ENCODE measurements at places on chromosomes 11 and 22. TPM values are rescaled to one million over a fixed set of nuclear protein-coding genes. Genes with fewer than 3 reads are reported as not detected.

EMID1 gene
- total RNA-seq, result 7.0 TPM

GRCh38 chr22:16963189-16963945 is 44.7 kb downstream of the GAB4 start:
- no peak for DNase-seq

DNA sequence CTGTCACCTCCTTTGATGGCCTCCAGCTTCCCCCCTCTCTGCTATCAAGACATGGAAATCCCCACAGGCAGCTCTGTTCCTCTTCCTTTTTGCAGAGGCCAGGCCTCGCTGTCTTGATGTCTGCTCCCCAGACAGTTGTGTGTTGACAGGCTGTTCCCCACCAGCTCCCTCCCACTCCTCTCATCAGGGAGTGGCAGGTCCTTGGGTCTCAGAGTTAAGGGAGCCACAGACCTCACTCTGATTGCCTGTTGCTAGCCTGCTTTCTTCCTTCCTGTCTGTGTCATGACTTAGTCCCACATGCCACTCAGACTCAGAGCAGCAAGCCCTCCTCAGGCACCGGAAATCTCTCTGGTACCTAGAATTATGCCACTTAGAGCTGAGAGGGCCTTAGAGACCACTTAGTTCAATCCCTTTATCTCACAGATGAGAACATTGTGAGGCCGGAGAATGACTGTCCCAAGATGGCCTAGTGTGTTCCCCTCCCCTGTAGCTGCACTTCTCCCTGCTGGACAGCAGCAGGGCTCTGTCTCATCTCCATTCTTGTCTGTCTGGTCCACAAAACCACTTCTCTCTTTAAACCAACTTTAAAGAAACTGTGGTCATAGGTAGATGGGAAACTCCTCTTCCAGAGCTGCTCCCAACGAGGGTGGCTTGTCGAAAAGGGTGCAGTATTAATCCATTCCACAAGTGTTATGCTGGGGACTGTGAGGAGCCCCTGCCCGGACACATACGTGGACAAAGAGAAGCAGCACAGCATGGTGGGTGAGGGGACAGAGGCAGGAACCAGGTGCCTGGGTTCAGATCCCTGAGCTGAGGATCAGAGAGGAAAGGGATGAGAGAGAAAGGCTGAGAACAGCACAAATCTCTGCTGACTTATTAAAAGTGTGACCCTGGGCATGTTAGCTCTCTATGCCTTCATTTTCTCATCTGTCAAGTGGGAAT is 4.2 kb downstream of the AMPD3 start:
- no peak for DNase-seq

DNA sequence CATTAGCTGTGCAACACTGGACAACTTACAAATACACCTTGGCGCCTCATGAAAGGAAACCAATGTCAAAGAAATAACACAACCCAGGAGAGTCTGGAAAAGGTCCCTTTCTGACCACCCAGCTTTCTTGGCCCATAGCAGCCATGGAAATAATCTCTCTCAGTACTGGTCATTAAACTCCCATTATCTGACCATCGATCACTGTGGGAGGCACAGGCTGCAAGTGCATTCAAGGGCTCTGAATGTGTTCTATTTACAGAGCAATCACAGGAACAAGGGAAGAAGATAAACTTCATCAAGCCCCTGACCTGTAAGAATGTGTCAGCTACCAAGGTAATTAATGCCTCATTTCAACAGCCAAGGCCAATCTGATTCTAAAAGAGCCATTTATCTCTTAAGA is 40.1 kb downstream of the CTSC start:
- DNase-seq, result no peak

- peak; percentile 19 for DNase-seq
Measured at GRCh38 chr22:26890870-26891269, 233.5 kb downstream of the MIAT start.

MUC2 gene
- 0.26 TPM for total RNA-seq

OR8B2 gene
- total RNA-seq, result not detected

DNA sequence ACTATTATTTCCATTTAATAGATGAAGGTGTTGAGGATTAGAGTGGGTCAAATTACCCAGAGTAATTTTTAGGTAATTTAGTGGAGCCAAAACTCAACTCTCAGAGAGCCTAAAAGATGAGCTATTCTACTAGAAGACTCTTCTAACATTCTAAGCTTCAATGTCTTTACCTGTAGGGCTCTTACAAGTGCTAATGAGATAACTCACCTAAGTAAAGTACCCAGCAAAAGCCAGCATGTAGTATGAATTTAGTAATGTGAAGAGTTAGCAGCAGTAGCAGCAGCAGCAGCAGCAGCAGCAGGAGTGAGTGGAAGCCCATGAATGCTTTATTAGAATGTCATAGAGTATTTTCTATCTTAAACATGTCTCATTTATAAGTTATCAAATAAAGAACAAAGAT is 1239.2 kb downstream of the FAM181B start:
- no peak for DNase-seq

- no peak for DNase-seq
Measured at GRCh38 chr22:29797351-29797750, 30.2 kb downstream of the UQCR10 start.

APOBEC3A gene
- total RNA-seq, result not detected

DNA sequence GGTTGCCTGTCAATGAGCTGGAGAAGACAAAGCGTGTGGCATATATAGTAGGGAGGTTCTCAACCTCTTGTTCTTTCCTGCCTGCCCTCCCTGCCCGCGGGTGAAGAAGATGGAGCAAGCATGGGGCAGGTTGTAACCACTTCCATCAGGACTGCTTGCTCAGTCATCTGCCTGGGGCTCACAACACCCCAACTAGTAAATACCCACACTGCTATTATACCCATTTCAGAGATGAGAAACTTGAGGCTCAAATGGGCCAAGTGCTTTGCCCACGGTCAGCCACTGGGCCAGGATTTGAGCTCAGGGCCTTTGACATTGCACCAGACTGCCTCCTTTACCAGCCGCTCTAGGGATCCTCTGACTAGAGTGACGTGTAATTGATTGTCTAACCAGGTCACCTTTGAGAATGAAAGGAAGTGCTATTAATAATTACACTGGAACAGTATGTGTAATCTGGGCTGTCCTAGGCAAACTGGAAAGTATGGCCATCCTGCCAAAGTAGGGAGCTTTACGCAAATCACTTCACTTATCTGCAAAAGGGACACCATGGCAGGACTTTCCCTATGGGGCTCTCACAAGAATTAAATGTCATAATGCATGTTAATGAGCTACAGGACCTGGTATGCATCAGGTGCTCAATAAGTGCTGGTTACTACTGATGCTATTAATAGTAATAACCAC is 2.8 kb upstream of the CDC42EP1 start:
- peak; percentile 39 for DNase-seq

TREH gene
- 23.0 TPM for total RNA-seq

ADAMTS15 gene
- 3.2 TPM for total RNA-seq

PHRF1 gene
- total RNA-seq, result 38.1 TPM

SLC43A1 gene
- 89.5 TPM for total RNA-seq

CD59 gene
- total RNA-seq, result 880 TPM

DNA sequence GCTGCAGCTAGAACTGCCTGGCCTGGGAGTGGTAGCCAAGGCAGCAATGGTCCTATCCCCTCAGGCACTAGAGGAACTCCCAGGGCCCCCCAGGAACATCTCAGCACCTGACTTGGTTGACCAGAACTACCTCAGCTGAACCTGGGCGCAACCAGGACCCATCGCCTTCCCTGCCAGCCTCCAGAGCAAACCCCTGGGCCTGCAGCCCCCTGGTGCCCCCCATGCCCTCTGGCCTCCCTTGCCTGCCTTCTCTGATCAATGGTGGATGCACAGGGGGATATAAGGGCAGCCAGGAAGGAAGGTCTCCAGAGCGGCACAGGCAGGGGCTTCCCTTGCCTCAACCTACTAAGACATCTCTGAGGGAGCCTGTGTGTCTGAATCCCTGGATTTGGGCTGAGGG is 13.5 kb downstream of the MS4A10 start:
- no peak for DNase-seq

- DNase-seq, result no peak
Measured at GRCh38 chr11:35426351-35426750, 7.0 kb upstream of the SLC1A2 start.

RGL4 gene
- total RNA-seq, result 0.49 TPM

DNA sequence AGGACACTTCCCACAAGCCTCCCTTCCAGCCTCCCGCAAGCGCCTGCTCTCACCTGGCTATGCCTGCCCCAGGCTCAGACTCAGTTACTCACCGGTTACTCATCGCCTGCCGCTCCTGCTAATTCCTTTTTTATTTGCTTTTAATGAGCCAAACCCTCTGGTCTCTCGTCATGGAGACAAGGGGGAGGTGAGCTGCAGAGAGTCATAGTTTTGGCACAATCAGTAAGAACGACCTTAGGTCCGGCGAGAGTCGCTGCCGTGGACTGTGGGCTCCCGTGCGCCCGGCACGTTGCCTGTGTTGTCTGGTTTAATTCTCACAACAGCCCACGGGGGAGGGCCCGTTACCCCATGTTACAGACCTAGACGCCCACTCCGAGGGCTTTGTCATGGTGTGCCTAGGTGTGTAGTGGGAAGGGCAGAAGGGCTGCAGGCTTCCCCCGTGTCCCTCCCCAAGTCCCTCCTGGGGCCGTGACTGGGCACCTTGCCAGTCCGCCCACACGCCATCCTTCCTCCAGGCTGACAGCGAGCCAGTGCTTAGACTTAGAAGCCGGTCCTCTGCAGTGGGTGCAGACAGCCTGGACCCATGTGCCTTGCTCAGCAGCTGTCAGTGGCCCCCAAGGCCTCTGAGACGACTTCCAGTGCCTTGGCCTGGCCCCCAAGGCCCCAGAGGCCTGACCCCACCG is 42.2 kb downstream of the WNT7B start:
- peak; percentile 43 for DNase-seq

DNA sequence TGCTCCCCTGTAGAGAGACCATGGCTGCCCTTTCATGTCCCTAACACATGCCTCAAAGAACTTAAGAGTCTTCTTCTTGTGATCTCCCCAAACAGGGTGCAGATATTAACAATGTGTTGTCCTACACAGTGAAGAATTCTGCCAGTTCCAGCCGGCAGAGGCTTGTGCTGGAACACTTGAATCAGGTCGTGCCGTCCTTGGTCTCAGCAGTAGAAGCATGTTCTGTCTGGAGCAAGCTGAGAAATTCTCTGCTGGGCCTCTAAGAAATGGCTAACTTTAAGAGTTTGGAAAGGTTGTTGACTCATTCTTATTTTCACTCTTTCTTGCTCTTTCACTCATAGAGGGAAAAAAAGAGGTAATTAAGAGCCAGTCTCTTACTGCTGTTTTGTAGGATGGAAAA is 71.1 kb upstream of the SLC25A18 start:
- DNase-seq, result no peak

GRCh38 chr11:3044004-3044403 is 13.2 kb downstream of the CARS1 start:
- no peak for DNase-seq

DNA sequence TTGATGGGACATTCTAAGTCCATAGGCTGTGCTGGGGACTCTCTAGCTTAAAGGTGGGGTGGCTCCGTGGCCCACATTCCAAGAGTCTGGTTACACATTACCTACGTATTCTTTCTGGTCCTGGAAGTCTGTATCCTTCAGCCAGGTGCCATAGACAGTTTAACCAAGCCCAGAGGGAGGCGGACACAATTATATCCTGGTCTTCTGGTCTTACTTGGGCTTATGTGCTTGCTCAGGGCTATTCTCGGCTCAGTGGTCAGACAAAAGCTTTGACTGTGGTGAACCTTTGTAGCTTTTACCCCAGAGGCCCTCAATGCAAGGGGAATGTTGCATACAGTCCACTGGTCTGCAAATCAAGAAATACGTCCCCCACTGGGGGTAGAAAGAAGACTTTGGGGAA is 3.4 kb upstream of the INCENP start:
- no peak for DNase-seq

OR5A1 gene
- not detected for total RNA-seq

GRCh38 chr22:46077669-46078099 is 72.6 kb upstream of the PPARA start:
- no peak for DNase-seq

DNA sequence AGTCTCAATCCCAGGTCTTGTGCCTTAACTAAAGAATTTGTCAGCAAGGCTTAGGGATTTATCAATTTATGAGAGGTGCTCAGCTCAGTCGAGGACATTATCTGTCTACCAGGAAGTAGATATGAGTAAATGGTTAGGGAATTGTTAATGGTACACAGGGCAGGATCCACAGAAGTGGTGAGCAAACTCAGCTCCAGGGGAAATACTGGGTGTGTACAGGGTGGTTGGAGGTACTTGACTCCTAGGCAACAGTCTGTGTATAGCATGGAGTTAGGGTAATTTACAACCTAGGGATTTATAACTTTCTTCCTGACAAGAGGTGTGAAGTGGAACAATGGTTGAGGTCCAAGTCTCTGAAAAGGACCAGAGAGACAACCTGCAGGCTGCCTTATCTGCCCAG is 123.4 kb upstream of the OR9Q1 start:
- no peak for DNase-seq

RNF121 gene
- 38.7 TPM for total RNA-seq

DNA sequence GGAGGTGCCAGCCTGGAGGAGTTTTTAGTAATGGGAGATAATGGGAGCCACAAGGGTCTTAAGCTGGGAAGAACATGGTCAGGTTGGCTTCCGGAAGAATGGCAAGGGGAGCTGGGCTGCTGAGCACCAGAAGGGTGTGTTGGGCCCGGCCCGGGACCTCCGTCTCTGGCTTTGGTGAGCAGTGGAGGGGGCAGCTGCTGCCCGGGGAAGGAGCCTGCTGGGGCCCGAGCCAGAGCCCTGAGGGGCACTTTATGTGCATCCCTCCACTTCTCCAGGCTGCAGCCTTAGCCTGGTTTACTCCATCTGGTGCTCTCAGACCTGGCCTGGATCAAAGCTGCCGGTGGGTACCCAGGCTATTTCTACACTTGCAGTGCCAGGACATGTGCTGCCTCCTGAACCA is 8.7 kb upstream of the NPAS4 start:
- no peak for DNase-seq

DNA sequence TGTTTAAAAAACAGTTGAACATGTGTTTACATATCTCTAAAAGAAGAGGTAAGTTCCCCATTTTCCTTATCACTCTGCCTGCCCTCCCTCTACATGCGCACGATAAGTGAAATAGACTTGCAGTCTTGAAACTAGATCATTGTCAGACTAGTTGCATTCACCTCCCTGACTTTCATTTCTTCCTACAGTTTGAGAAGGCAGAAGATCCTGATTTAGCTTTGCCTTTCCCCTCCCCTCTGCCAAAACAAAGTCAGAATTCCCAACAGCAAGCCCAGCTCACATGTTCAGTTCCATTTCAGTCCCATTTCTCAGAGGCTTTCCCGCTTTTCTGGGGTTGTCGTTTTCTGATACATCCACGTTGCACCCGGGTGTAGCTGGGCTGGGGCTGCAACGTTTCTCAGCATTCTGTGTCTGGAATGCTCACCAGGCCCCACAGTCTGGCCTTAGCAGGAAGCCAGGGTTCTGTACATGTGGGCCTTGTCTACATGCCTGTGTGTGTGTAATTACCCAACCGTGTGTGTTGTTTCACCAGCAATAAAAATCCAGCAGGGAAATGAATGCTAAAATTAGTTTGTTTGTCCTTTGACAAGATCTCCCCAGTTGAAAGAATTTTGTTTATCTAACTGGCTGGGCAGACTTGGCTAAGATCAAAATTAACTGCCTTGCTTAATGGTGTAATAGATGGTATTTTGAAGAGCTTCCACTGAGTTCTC is 179.2 kb downstream of the DBX1 start:
- no peak for DNase-seq

PRR33 gene
- total RNA-seq, result not detected

- peak; percentile 7 for DNase-seq
Measured at GRCh38 chr11:71298761-71299181, 46.4 kb upstream of the SHANK2 start.

KLHDC7B gene
- 0.17 TPM for total RNA-seq
